ENCODE measurements at places on chromosomes 11 and 22.
A peak's percentile ranks its signal among the peaks of the same experiment; 100 is the strongest.

DNA sequence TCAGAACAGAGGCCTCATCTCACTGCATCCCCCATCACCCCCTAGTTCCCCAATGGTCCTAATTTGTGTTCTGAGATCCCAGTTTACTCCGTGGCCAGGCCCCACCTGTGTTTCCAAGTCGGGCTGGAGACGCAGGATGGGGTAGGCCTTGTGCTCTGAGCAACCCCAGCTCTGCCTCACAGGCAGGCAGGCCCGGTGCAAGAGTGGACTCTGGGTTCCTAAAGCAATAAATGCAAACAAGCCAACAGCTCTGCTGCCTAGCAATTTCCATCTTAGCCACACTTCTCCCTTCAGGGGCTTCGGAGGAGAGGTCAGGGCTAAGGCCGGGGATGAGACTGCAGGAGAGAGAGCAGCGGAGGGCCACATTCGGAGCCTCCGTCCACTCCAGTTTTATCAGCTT lies 2.5 kb upstream of the EPS8L2 start:
- DNase-seq: no peak

- DNase-seq: no peak
Observed at GRCh38 chr22:22750335-22751042, 106.1 kb downstream of the GGTLC2 start.

- DNase-seq: no peak
Observed at GRCh38 chr11:103274025-103274424, 164.8 kb downstream of the DYNC2H1 start.

GRCh38 chr11:111975076-111975806 lies 38.1 kb downstream of the DIXDC1 start:
- DNase-seq: no peak

GRCh38 chr11:96132437-96132836 lies 208.5 kb upstream of the MTMR2 start:
- no peak for DNase-seq

GRCh38 chr11:66720223-66720898 lies 8.7 kb downstream of the SPTBN2 start:
- no peak for DNase-seq

DNA sequence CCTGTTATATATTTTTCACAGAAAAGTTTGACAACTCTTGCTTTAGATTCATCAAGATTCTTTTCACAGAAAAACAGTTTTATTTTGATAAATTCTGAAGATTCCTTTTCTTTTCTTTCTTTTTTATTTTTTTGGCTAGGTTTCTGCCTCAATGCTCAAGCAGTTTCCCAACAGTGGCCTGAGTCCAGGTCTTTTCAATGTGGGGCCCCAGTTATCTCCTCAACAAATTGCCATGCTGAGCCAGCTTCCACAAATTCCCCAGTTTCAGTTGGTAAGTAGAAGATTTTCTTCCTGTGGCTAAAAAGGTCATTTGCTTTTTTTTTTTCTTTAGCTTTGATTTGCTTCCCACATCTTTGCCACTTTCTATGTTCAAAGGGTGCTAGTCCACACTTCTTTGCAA lies 46.0 kb upstream of the ADSL start:
- no peak for DNase-seq

DNA sequence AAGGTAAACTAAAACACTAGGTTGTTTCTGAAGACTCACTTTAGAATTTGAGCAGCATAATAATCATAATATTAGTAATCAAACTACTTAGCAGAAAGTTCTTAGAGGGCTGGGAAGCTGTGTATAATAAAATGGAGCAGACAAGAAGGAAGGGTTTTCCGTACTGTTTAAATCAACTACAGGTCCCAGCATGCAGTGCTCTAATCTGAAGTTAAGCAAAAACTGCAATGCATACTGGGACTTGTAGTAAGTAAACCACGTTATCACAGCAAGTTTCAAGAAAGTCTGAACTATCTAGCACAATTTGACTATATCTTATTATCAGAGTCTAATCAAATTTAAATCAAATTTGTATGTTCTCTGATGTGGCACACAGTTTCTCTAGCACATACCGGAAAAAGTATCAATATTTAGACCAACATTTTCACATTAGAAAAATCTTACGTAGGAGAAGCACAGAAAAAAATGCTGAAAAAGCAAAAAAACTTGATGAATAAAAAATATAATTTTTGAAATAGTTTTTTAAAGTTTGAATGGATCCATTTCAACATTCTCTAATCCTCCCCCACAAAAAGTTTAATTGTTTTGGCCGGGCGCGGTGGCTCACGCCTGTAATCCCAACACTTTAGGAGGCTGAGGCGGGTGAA lies 8.2 kb downstream of the PHF21A start:
- no peak for DNase-seq

GRCh38 chr22:38524429-38524828 lies 18.3 kb upstream of the DDX17 start:
- DNase-seq: no peak

DNA sequence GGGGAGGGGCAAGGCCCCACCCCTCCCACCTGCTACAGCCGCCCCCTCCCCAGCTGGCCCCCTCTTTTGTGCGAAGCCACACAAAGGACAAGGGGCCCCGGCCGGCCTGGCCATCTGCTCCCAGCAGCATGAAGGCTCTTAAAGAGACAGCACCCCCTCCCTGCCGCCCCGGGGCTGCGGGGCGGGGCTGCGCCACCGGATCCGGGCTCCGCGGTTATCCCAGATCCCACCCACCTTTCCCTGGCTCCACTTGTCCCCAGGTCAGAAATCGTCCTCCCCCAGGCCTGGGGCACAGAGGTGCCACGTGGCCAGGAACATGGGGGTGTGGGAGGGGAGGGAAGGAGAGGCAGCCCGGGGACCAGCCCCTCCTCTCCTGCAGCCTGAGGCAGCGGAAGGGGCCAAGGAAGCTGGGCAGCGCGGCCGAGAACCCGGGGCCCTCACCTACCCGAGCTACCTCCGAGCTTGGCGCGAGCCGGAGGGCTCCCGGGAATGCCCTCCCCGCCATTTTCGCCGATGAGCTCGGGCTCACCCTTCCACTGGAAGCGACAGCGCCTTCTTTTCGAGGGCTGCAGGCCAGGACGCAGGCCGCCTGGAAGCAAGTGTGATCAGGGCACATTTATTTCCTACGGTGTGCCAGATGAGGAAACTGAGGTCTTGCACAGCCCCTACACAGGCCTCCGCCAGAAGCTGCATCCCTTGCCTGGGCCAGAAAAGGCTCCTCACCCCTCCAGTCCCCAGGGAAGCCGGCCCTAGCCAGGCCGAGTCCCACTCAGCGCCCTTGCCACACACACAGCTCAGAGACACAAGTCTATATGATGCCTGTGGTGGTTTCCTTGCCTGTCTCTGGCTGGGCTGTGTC lies 2.5 kb upstream of the RCOR2 start:
- no peak for DNase-seq

DNA sequence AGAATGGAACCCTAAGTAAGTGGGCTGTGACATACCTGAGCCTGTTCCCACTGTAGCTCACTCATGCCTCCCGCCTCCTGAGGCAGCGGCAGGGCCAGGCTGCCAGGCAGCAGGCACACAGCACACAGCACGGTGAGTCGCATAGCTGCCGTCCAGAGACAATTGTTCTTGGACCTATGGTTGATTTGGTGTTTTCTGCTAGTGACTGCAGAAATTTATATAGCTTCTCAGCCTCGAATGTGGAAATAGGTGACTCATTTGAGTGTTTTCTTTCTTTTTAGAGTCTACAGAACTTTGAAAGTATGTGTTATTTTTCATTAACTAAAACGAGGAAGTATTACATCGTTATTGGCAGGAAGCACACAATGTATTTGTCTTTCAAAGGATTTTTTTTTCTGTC lies at the start of gene MMP7:
Gene MMP7 (minus strand): TSS at position 190 of the 400 bp plus-strand sequence. CDS start 47 bp downstream, at position 143.
- no peak for DNase-seq

DNA sequence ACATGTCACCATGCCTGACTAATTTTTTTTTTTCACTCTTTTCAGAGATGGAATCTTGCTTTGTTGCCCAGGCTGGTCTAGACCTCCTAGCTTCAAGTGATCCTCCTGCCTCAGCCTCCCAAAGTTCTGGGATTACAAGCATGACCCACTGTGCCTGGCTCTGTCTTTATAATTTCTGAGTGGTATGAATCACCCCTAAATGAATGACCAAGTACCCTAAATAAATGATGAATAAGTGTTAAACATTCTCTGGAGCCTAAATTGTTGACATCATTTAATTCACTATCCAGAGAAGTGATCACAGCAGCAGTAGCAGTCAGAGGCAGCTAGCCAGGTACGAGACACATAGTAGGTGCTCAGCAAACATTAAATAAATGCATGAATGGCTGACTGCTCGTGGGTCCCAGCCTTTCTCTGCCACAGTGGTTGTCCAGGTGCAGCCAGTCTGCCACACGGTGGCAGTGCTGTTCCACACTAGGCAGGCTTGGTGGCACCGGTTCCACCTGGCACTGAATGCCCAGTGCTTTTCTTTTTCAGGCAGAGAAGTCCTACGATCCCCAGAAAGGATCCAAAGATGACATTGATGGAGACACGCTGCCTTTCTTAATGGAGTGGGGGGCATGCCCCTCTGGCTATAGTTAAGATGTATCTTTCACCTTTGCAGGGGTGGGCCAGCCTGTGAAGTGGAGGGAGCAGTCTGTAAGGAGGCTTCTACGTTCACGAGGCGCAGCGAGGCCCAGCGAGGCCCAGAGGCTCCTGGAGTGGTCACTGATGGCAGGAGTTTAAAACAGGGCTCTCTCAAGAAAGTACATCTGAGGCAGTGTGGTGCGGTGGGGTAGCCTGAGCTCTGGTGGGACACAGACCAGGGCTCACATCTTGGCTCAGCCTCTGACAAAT lies 8.7 kb upstream of the TTC12 start:
- DNase-seq: peak; percentile 73

GRCh38 chr11:62923601-62924411 lies 2.6 kb upstream of the CHRM1 start:
- DNase-seq: no peak

DNA sequence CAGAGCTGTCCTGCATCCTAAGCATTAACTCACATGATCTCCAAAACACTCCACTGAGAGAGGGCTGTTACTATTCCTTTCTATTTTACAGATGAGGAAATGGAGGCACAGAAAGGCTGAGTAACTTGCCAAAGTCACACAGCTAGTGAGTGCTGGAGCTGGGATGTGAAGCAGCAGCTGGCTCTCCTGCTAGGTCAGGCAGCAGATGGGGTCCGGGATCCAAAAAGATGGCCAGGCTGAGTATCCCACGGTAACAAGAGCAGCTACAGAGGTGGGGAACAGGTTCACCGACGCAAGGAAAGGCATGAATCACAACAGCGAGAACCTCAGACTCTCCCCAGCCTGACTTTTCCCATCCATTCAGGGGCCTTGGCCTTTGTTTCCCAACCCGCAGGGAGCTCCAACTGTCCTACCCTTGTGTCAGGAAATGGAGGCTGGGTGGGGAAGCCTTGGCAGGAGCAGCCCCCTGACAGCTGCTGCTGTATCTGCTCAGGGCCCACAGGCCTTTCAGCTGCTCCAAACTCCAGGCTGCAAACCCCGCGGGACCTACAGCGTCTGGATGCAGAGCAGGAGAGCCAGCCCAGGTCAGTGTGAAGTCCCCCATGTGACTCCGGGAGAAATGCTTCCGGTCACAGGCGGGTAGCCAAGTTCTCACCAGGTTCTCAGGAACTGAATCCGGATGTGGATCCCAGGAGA lies 29.5 kb downstream of the DKK3 start:
- DNase-seq: no peak

GRCh38 chr11:69476509-69476961 lies 4.9 kb upstream of the LINC01488 start:
- no peak for DNase-seq

DNA sequence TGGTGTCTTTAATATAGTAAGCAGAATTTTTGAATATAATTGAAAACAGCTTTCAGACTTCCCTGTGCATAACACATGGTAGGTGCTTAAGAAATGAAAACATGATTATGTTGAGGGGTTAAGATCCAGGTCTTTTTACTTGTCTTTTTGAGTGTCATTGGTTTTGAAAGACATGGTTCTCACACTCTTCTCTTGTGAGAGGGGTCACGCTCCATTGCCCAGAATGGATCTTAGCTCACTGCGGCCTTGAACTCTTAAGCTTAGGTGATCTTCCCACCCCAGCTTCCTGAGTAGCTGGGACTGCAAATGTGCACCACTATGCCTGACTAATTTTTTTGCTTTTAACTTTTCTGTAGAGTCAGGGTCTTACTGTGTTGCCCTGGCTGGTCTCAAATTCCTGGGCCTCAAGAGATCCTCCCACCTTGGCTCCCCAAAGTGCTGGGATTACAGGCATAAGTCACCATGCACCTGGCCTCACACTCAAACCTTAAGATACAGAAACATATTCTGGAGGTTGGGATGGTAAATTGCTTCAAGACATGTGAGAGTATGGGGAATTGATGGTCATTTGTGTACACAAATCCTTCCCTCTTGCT lies 1.4 kb downstream of the SPCS2 start:
- no peak for DNase-seq

DNA sequence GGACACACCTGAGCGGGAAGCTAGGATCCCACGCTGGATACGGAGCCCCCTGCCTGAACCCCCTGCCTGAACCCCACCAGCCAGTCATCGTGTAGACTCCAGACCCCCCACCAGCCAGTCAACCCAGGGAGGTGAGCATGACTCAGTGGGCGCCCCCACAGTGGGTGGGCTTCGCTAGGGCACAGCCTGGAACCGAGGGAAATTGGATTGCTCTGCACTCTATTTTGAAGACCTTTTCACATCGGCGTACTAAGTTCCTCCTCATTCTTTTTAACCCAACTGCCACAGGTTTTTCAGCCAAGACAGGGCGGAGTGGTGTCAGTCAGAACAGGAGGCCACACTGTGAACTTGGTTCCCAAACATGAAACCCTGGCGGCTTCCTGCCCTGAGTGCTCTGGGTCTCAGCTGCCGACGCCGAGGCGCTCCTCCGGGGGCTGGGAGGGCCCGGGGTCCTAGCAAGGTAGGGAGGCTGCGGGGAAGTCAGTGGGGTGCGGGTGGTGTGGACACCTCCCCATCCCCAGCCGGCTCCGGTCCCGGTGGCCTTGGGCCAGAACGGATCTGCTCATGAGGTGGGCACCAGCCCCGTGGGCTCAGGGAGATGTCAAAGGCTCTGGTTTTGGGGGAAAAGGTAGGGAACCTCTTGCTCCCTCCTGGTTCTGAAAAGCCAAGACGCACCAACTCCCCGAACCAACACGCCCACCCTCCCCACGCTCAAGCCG lies 57.0 kb downstream of the BRD1 start:
- DNase-seq: no peak

DNA sequence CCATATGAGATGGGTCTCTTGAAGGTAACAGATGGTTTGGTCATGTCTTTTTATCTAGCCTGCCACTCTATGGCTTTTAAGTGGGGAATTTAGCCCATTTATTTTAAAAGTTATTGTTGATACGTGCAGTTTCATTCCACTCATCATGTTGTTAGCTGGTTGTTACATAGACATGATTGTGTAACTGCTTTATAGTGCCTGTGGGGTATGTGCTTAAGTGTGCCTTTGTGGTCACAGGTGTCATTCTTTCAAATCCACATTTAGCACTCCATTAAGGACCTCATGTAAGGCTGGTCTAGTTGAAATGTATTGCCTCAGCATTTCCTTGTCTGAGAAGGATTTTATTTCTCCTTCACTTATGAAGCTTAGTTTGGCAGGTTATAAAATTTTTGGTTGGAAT lies 263.8 kb upstream of the LUZP2 start:
- DNase-seq: no peak

GRCh38 chr11:102733232-102733875 lies 8.6 kb upstream of the MMP8 start:
- peak; percentile 18 for DNase-seq

- DNase-seq: no peak
Observed at GRCh38 chr11:12802418-12803085, 128.3 kb downstream of the TEAD1 start.
